ENCODE measurements at places on chromosomes 4 and X.

- no peak for DNase-seq
Observed at GRCh38 chrX:20374900-20375438, 108.3 kb upstream of the RPS6KA3 start.

DNA sequence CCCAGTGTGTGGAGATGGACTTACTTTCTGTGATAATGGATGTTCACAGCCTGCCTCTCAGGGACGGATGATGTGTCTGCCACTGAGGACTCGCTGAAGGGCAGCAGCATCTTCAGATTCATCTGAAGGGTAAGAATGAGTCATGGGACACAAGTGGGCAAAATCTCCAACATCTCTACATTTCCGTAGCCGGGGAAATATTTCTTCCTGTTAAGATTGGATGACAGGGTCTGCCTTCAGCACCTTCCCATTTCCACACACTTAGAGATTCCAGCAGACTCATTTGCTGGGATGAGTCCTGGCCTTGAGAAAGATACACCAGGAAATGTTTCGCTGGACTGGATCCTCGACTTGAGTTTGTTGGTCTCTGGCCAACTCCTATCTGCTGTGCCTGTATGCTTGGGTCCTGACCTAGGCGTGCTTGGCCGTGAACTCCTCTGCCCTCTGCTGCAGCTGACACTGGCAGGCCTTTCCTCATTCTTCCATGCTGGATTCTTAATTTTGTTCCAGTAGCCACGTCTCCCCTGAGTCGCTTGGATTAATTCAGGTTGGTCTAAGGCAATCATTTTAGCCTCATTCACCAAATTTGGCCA, 46.5 kb upstream of the SOD3 start:
- DNase-seq: no peak

GRCh38 chrX:143788265-143788664, 67.7 kb upstream of the SPANXN2 start:
- no peak for DNase-seq

- DNase-seq: no peak
Observed at GRCh38 chr4:177579649-177580048, 137.4 kb upstream of the AGA start.

DNA sequence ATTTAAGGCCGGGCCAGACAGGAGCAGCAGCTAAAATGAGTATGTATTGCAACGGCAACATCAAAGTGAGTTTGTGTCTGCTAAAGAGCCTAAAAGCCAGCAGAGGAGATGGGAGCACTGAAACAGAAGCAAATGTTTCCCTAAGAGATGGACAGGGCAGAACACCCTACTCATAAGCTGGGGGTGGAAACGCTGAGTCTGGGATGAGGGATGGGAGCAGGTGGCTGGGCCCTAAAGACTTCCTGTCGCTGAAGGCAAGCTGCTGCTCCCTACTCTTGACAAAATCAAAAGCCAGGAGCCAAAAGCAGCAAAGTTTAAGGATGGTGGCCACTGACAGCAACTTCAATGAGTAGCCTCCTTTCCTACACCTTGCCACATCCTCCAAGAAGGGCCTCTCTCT, 40.6 kb upstream of the NAP1L5 start:
- no peak for DNase-seq

GRCh38 chrX:46587158-46587557, 13.6 kb downstream of the CHST7 start:
- no peak for DNase-seq

GRCh38 chrX:118583781-118584180, 88.2 kb downstream of the DOCK11 start:
- DNase-seq: no peak

GRCh38 chrX:79182071-79182470, 37.6 kb downstream of the GPR174 start:
- DNase-seq: no peak

DNA sequence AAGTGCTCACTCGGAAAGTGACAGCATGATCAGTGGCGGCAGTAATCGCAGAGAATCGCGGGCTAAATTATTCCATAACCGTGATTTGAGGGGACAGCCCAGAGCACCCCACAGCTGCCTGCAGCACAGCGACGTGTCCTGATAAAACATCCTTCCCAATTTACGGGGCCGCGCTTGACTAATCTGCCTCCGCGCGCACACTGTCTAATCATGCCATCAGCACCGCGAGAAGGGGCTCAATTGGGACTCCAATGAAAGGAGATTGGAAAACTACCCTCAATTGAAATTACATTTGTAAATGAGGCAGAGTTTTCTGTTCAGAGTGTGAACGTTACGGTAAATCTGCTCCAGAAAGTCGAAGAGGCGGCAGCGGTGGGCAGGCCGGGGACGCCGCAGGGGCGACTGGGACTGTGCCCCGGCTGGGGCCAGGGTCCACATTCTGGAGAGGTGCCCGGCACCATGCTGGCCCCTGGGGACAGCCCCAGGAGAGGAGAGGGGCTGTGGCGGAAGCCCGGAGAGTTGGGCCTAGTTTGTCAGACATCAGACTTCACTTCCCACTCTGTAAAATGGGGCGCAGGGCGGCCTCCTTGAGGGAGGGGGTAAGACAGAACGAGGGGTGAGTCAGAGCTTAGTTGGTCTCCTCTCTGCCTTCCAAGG, 107.7 kb downstream of the FAM53A start:
- DNase-seq: no peak

GRCh38 chrX:54116391-54116790, 66.7 kb downstream of the FAM120C start:
- no peak for DNase-seq

DNA sequence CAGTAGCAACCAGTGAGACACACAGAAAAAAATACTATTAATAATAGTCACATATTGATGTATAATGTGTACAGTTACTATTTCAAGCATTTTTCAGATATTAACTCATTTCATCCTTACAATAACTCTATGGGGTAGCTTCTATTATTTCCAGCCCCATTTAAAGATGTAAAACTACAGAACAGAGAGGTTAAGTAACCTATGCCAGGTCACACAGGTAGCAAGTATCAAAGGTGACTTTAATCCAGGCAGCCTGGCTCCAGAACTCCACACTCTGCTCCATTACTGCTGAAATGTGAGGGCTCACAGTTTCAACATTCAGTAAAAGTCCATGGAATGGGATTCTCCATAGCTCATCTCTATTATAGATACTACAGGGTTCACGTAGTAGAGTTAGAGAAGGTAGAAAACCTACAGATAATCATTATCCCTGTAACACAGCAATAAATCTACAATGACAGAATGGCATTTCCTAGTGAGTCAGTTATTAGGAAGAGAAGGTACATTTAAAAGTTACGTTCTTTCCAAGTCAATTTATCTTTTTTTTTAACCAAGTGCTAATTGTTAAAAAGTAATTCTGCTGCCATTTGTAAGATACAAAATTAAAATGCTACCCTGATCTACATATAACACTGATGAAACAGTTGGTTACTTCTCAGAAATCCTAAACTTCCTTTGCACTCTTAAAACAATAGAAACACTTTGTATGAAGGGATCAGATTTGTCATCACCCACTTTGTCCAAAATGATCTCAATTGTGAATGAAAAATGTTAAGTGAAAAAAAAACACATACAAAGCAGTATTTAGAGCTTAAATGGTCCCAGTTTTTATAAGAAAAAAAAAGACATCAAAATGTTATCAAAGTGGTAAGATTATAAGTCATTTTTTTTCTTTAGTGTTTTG, 18.7 kb downstream of the RELL1 start:
- DNase-seq: no peak

DNA sequence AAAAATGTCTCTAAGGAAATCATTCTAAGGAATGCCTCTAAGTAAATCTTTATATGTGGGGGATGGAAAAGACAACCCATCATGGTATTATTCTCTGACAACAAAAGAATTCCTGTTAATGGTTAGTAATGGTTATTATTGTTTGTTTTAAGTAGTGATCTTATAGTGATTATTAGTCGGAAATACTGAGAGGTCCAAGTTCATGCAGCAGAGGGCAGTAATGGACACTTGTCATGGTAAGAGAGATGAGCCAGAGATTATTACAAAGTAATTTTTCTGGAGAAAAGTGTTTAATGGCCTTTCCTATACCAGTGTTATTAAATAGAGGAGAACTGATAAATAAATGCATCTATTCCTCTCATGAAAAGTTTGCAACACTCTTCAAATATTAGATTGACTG, 8.1 kb upstream of the DKK2 start:
- no peak for DNase-seq

- no peak for DNase-seq
Observed at GRCh38 chr4:105715692-105716278, 7.2 kb downstream of the GSTCD start.

DNA sequence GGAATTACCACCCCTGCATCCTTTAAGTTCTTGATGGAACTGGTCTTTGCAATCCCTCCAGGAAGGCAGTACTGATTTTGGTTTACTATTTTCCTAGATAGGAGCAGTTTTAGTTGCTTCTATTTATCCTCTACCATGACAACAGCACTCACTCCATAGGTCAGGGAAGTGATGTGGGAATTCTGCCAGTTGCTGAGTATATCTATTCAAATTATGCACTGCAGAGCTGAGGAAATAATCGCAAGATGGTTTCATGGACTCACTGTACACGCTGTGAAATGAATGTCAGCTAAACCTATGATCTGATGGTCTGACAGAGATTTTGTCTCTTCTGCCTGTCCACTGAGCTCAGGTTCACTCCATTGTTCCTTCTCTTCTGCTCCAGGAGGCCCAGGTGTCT, 135.8 kb downstream of the FAAH2 start:
- no peak for DNase-seq
